Effector memory CD8-positive, alpha-beta T cell (primary cell): ENCODE measurements at places on chromosomes 7 and 10.

GRCh38 chr10:116521424-116522290, 24.1 kb upstream of the PNLIP start:
- DNase-seq, result no peak

GRCh38 chr10:34593930-34594329, 221.2 kb downstream of the PARD3 start:
- DNase-seq, result no peak

- no peak for DNase-seq
Observed at GRCh38 chr7:87581723-87582122, 19.0 kb downstream of the ABCB1 start.

DNA sequence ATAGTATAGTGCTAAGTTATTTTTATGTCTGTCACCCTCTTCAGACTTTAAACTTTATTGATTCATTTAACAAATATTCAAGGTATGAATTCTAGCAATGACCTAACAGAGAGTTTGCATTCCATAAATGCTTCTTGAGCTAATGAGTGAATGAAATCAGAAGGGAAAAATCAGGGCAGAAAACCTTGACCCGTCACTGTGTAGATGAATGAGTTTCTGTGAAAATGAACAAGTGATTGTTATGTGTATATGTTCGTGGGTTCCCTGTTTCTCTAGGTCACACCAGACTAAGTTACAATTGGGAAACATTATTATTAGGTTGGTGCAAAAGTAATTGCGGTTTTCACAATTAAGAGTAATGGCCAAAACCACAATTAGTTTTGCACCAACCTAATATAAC, 30.1 kb downstream of the APBB1IP start:
- no peak for DNase-seq
